ENCODE measurements at places on chromosomes 12 and 14.

DNA sequence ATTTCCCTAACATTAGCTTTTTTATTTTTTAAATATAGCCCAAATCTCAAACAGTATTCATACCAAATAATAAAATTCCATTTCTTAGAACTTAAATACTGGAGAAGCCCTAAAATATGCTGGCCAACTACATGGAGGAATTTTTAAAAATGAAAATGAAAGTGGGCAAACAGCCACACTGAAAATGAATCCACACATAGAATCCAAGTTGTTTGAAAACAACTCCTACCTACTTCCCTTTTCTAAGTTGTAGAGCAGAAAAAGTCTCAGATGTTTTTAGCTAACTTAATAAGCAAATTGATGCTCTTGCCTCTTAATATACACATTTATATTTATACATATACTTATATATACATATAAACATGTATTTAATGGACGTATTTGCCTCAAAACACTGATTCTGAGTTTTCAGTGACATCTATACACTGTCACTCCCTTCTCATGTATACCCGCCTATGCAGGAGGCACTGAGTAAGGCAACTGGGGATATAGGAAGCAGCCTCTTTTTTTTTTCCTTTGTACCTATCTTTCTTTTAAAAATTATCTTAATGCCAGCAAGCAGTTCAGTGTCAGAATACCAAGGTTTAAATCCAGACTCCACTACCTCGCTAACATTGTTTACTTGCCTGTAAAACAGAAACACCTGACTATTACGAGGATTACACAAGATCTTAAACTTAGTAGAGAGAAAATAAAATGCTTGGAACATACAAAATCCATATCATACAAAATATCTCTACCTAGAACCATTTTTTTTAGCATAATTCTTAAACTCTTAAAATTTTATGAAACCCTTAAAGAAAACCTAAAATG, 13.3 kb downstream of the DICER1 start:
- no peak for DNase-seq

DNA sequence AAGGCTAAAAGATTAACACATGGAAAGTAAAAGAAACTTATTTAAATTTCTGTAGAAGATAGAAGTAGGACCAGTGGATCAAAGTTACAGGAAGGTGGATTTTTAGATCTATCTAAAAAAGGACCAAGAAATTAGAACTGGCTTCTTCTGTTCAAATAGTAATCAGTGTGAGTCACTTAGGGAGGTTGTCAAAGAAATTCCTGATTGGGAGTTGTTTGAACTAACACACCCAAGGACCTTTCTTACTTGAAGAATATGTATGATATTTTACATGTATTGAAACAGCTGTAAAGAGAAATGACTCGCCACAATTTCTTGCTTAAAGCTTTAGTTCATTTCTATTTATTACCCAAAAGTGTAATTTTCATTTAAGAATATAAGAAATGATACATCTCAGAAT, 256.9 kb downstream of the RAD51B start:
- DNase-seq: no peak

DNA sequence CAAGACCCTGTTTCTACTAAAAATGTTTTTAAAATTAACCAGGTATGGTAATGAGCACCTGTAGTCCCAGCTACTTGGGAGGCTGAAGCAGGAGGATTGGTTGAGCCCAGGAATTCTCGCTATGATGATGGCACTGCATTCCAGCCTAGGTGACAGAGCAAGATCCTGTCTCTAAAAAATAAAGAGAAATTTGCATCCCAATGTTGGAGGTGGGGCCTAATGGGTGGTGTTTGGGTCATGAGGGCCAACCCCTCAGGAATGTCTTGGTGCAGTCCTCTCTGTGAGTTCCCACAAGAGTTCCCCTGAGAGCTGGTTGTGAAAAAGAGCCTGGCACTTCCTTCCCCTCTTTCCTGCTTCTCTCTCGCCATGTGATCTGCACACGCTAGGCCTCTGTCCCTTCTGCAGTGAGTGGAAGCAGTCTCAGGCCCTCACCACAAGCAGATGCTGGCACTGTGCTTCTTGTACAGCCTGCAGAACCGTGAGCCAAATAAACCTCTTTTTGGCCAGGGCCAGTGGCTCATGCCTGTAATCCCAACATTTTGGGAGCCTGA, 11.3 kb downstream of the ACOT6 start:
- no peak for DNase-seq

- no peak for DNase-seq
These were observed 229.5 kb upstream of the RTL1 start for GRCh38 chr14:101133068-101133467.

GRCh38 chr14:47520382-47520781, 155.0 kb downstream of the MDGA2 start:
- DNase-seq: no peak

DNA sequence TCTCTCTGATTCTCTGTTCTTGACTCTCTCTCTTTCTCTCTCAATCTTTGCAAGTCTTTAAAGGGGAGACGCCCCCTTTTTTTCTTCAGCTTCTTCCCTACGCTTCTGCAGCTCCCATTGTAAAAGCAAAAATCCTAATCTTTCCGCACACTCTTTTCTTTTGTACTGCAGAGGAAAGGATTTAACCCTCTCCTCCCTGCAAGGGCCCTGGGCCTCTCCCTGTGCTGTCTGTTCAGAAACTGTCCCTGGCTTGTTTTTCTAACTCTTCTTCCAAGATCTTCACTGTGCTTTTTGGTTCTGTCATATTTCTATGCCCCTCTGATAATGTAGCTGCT, 10.9 kb upstream of the SALL2 start:
- DNase-seq: no peak

GRCh38 chr12:117412465-117413188, 51.2 kb upstream of the NOS1 start:
- no peak for DNase-seq

DNA sequence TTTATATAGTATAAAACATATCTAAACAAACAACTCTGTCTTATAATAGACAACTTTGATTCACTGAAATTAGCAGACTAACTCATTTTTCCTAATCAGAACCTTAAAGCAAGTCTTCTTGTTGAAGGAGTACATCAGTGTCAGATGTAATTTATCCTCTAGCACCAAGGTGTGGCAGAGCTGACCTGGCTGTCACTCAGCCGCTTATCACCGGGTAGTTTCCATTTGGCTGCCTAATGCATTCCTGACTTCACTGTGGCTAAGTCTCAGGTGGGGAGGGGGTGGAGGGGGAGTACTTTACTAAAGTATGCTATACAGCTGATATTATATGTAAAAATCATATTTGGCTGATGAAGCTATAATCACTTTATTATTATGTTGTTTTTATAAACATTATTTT, 339.9 kb upstream of the RGS6 start:
- no peak for DNase-seq

DNA sequence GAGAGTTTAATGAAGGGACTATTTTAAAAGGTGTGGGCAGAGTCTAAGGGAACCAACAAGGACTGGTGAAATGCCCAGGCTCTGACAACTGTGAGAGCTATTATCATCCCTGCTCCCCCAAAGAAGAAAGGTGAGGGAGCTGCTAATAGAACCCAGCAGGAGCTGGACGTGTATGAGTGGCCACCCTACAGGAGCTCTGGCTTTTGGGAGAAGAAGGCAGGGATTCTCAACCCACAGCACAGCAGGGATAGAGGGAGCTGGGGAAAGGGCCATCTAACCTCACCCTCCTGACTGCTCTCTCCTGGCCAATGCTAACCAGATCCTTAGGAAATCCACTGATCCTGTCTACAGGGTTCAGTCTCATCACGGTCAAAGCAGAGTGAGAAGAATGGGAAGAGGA, 57.1 kb downstream of the GRIN2B start:
- DNase-seq: no peak

GRCh38 chr12:54229624-54230212, 40.9 kb upstream of the SMUG1 start:
- no peak for DNase-seq

- no peak for DNase-seq
These were observed 20.8 kb downstream of the TPCN1 start for GRCh38 chr12:113242026-113242418.

- no peak for DNase-seq
These were observed 705.8 kb upstream of the USP15 start for GRCh38 chr12:61554268-61555008.

DNA sequence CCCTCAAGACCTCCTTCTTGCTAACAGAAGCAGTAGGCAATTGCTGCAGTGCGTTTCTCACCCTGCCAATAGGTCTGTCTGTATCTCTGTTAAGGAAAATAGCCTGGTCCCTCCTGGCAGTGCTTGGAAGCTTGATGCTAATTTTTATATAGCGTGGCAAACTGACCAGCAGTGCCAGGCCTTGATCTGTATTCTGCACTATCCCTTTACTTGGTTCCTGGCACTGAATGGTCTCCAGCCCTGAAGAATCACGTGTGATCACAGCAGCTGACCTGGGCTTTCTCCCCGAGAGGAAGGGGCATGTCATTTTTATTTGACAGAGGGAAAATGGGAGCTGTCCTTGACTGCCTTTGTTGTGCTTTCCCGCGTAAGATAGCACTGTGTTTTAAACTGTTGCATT, 48.7 kb upstream of the TRAF3 start:
- no peak for DNase-seq

DNA sequence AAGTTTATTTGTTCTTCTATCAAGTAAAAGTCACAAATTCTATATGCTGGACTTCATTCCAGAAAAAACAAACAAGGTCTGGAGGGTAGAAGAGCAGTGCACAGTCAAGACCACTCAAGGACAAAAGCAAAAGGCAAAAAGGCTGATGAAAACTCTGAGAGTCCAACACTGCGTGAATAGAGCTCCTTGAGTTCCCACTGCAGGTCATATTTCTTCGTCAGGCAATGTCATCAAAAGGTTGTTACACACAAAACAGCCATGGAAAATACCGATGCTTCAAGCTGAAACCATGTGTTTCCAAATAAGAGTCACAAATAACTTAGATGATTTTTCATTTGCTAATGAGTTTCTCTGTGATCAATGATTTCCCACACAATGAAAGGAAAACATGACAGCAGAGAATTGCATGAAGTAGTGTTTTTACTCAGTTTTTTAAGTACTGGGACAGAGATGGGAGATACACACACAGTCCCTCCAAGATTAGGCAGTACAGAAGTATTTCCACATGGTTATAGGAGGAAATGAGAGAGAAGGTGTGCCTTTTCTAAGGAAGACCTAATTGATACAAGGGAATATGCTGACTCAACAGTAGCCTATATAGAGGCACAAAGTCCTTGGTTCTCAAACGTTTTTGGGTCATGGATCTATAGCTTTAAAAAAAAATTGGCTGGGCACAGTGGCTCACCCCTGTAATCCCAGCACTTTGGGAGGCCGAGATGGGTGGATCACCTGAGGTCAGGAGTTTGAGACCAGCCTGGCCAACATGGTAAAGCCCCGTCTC, 177.7 kb downstream of the MED13L start:
- no peak for DNase-seq

DNA sequence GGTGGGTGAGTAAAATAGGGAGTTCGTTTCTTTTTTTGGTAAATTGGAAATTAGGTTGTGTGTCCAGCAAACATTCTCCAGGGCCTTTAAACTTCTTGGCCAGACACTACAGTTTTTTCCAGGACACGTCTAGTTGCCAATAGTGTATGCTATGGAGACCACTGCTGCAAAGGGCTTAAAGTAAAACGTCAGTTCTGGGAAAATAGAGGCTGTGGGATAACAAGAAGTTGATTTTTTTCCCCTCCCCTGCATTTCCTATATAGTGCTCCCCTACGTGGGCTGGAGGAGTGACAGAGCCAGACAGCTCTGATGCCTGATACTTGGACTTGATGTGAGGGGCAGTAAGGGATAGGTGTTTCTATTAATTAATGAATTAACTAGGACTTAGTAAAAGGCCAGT, 2.4 kb downstream of the ACVR1B start:
- DNase-seq: no peak

DNA sequence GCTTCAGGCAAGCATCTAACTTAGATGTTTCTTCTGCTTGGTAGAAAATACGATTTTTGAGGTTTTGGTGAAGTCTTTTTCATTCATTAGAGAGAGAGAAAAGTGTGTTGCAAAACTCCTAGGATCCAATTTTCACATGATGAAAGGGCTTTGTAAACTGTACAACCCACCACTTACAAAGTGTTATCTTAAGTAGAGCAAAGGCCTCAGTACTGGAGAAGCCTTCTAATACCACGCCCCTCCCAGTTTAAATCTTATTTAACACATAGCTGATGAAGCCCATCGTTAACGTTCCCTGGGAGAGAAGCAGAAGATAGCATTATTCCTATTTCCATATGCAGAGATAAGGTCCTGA, 869 bp downstream of the APOLD1 start:
- DNase-seq: no peak

DNA sequence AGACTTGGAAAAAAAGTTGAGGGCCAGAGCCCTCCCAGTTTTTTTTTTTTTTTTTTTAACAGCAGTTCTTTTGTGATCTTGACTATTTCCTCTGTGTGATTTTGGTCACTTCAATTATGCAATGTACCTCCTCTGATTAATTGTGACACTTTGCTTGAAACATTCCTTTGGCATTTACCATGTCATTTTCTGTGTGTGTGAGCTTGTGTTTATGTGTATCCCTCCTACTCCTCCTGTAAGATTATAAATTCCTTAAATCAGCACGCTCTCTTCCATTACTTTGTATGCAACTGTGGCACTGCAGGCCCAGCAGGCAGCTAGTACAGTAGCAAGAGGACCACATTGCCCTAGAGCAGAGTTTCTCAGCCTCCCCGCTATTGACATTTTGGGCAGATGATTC, 33.2 kb upstream of the GALNT16 start:
- no peak for DNase-seq

DNA sequence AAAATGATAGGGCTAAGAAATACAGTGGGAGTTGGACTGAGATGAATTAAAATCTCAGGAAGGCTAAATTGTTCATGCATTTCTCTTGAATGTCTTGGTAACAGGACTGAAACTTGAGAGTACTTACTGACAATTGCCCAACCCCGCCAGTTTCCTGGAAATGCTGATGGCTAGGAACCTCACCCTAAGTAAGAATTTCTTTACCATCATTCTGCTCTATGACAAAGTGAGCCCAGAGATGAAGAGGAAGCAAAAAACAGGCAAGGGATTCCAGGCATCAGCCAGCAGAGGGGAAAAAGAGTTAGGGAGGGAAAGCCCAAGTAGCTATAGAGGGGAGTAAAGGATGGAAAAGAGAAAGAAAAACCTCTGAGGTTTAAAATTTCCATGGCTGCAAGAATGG, 397.7 kb downstream of the MDGA2 start:
- no peak for DNase-seq

GRCh38 chr14:58479975-58480374, 52.5 kb downstream of the KIAA0586 start:
- DNase-seq: no peak

GRCh38 chr12:130948136-130948535, 5.6 kb upstream of the ADGRD1 start:
- DNase-seq: no peak

DNA sequence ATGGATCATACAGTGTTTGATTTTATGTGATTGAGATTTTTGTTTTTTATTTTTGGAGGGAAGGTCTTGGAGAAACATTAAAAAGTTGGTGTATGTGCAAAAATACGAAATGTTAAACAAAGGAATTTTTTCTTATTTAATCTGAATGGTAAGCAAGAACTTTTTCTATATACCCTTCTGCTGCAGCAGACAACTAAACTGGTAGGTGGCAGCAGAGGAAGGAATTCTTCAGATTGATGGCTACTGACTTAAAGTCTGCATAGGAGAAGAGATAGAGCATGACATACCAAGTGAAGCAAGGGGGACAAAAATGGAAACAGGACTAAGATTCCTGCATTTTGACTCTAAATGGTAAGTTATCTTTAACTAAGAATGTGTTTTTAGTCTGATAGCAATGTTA, 42.0 kb upstream of the A2ML1 start:
- DNase-seq: no peak

GRCh38 chr12:25463521-25463920, 89.6 kb downstream of the LMNTD1 start:
- no peak for DNase-seq

All from stimulated activated CD8-positive, alpha-beta memory T cell treated with anti-CD3 and anti-CD28 coated beads, Interleukin-15, amount 100 ng/mL, for 48 hours (primary cell).